ENCODE measurements at places on chromosomes 7 and 10.
A peak's percentile ranks its signal among the peaks of the same experiment; 100 is the strongest.

GRCh38 chr10:31961277-31962074 is 32.8 kb upstream of the ARHGAP12 start:
- DNase-seq, result peak; percentile 73

- DNase-seq, result no peak
Observed at GRCh38 chr7:16755397-16755796, 1.8 kb downstream of the TSPAN13 start.

DNA sequence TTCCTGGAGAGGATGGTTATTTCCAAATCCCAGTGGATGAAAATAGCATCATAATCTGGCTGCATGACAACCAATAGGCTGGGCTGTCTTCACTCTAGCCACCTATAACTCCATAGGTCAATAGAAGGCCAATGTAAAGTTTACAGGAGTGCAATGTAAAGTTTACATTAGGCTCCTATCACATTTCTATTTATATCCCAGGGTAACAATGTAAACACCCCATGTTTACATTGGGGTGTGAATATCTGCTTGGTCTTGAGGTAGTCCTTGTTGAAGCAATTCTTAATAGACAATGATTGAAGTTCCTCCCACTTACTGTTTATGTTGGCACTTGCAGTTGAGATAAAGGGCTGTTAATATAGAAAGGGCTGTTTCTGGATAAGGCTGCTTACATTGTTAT is 21.5 kb downstream of the CH25H start:
- DNase-seq, result no peak

- DNase-seq, result peak; percentile 89
Observed at GRCh38 chr10:103696411-103697145, 158.8 kb downstream of the SH3PXD2A start.

- no peak for DNase-seq
Observed at GRCh38 chr10:82242778-82243177, 367.8 kb downstream of the NRG3 start.

DNA sequence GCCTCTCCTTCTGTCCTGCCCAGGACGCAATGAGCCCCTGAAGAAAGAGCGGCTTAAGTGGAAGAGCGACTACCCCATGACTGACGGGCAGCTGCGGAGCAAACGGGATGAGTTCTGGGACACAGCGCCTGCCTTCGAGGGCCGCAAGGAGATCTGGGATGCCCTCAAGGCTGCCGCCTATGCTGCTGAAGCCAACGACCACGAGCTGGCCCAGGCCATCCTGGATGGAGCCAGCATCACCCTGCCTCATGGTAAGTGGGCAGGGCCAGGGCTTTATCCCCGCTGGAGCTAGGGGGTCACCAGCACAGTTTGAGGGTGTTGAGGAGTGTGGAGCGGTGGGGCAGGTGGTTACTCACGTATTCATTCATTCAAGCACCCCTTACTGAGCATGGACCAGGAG is 4.7 kb upstream of the ANKRD2 start:
- DNase-seq, result no peak

DNA sequence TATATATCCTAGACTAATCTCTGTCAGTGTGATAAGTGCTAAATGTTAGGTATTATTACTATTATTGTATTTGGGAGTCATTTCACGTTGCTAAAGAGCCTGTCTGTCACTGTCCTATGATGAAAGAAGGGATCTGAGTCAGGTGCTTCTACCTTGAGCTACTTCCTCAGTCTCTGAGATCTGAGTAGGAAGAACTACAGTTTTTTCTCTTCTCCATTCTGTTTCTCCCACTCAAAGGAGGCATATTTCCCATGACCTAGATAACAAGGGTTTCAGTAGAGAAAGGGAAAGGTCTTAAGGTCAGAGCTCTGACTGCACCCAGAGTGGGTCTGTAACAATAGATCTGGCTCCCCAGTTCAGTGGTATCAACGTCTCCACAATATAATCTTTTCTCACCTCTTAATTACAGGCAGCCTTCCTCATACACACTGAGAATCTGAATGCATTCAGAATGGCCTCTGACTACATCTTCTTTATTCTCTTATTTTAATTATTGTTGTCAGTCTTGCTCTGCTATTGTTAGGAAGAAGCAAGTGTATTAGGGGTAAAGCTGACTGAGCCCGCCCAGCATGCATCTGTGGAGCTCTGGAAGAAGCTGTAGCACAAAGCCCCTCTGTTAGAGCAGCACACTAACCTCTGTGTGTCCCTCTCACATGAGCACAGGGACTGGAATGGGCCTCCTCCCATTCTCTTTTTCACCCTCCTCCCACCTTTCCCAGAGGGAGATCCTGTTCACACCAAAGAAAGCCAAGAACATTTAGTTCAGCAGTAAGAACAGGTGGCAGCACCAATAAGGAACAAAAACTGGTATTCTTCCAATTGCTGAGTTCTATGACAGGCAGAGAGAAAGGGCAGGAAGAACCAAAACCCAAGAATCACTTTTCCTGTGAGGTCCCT is 38.1 kb downstream of the USP54 start:
- no peak for DNase-seq

GRCh38 chr7:85004402-85004801 is 182.5 kb downstream of the SEMA3D start:
- no peak for DNase-seq

DNA sequence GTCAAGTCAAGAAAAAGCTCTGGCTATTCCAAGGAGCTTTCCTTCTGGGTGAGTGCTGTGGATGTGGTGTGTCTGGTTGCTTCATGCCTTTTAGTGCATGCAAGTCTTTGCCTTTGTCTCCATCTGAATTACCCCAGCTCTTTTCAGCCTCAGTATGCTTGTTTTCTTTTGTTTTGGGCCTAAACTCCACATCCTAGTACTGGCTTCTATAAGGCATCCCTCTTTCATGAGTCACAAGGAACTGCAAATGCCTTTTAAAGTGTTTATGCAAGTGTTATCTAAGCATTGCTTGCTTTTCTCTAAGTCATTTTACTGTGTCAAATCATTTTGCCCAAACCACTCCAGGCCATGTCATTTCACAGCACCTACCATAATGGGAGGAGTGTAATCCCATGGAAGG is 132.1 kb downstream of the PLCE1 start:
- DNase-seq, result no peak

- no peak for DNase-seq
Observed at GRCh38 chr7:47817917-47818316, 130.3 kb downstream of the PKD1L1 start.

DNA sequence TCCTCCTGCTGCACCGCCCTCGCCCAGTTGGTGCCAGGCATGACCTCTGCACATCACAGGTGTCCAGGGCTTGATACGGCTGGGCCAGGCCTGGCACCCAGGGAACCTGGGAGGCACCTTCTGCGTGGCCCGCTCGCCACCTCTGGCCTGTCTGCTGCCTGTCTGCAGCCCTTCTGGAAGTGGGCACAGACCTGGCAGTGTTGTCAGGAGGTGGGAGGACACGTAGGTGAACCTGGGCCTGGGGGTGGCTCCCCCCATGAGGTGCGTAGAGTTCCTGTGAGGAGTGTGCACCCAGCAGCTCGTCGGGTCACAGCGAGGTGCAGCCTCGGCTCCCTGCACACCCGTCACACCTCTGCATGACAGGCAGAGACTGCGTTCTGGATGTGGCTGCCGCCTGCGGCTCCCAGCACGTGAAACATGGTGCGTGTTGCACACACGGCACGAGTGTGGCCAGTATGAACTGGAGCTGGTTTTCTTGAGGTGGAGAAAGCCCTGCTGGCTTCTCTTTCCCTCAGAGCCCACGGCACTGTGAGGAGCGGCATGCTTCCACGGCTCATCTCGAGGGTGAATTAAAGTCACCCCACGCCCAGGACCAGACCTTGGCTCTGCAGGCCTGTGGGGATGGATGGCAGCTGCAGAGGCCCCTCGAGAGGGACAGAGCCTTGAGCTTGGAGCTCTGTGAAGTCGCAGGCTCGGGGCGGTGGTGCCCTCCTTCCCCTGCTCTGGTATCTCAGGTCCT is 24.8 kb downstream of the INPP5A start:
- DNase-seq, result no peak

GRCh38 chr10:44116474-44116873 is 268.4 kb downstream of the CXCL12 start:
- DNase-seq, result no peak

DNA sequence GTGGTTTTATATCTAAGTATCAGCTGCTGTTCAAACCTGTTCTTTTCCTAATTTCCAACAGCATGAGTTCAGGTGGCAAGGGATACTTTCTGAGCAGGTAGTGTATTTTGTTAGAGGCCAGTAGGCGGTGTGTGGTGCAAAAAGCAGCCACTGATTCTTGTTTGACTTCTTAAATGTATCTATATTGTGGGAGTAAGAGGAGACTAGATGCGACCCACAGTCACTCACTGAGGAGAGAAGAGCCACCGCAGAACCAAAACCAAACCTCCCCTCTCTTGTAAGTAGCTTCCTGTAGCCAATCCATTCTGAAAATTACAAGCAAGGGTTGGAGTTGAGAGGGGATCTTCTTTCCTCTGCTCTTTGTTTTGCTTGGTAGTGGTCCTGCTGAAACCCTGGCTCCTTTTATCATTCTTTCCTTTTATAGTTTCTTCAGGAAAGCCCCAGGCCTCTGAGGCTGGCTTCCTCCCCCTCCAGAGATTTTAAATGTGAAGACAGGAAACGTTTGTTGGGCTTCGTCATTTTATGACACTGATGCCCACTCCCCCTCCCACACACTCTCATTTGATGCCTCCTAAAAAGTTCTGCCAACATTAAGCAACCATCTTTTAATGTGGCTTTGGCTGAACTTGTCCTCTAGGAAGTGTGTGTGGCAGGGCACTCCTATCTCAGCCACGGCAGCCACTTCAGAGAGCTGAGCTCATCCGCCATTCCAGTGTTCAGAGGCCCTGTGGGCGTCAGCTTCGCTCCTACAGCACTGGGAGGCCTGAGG is 566.0 kb downstream of the SUGCT start:
- DNase-seq, result no peak

GRCh38 chr10:77849039-77849664 is 77.4 kb downstream of the DLG5 start:
- DNase-seq, result no peak

GRCh38 chr10:108901781-108902618 is 1021.3 kb downstream of the XPNPEP1 start:
- DNase-seq, result no peak

- peak; percentile 1 for DNase-seq
Observed at GRCh38 chr10:53619671-53620070, 847.1 kb upstream of the MBL2 start.

- DNase-seq, result peak; percentile 92
Observed at GRCh38 chr7:40551685-40552576, 417.1 kb downstream of the SUGCT start.

DNA sequence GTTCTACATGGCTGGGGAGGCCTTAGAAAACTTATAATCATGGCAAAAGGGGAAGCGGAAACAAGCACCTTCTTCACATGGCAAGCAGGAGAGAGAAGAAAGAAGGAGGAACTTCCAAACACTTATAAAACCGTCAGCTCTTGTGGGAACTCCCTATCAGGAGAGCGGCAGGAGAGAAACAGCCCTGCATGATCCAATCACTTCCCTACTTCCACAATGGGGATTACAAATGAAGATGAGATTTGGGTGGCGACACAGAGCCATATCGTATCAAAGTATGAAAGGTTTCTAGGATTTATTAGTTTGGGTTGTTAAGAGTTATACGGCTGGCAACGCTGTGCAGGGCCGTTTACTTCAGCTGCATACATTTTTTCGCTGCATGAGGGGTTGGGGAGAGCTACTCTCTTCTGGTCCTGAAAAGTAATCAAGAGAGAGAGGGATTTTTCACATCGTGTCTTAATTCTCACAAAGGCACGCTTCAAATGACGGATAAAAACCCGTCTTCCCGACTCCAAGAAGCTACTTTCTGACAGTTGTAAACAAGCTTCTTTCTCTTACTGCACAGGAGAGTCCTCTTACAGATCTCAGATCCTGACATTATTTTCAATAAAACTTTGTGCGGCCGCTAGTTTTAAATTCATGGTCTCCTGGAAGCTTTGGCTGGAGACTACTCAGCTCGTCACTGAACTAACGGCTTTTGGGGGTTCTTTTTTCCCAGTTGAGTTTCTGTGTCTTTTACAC is 751 bp upstream of the GTPBP10 start:
- DNase-seq, result peak; percentile 33

DNA sequence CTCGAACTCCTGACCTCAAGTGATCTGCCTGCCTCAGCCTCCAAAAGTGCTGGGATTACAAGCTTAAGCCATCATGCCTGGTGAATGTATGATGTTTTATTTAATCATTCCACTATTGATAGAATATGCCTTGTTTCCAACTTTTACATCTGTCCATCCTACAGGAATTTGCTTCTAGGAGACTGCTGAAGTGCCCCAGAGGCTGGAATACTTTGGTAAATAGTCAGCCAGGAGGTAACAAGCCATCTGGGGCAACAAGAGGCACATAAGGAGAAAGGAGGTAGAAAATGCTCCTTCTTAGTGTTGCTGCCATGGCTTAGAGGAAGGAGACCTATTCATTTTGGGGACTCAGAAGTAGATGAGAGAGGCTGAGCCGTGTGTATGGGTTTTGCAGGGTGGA is 14.8 kb downstream of the PLCE1 start:
- no peak for DNase-seq

- no peak for DNase-seq
Observed at GRCh38 chr7:147485660-147486210, 1104.8 kb upstream of the C7orf33 start.

DNA sequence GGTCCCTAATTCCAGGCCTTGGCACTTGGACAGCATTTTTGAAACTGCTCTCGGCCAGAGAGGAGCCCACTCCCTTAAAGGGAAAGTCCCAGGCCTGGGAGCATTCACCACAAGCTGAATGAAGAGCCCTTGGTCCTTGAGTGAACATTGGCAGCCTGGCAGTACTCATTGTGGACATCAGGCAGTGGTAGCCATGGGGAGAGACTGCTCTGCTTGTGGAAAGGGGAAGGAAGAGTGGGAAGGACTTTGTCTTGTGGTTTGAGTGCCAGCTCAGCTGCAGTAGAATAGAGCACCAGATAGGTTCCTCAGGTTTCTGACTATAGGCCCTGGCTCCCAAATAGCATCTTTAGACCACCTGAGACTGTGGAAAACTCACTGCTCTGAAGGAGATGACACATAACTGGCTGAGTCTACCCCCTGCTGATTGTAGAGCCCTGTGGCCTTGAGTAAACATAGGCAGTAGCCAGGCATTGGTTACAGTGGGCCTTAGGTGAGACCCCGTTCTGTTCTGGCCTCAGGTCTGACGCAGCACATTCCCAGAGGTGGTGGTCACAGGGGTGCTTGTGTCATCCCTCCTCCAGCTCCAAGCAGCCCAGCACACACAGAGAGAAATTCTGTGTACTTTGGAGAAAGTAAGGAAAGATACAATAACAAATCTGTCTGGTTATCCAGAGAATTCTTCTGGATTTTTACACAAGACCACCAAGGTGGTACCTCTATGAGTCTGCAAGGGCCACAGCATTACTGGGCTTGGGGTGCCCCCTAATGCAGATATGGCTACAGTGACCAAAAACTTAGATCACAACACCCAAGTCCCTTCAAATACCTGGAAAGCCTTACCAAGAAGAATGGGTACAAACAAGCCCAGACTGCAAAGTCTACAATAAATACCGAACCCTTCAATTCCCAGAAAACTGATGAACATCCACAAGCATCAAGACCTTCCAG is 153.8 kb downstream of the GNAI1 start:
- peak; percentile 27 for DNase-seq

Data from hematopoietic multipotent progenitor cell treated with erythropoietin and hydrocortisone succinate and interleukin-3 and kit ligand, for 4 days (in vitro differentiated cells).